ENCODE measurements at places on chromosomes 6 and 20. TPM values are rescaled to one million over a fixed set of nuclear protein-coding genes. Genes with fewer than 3 reads are reported as not detected.

GRCh38 chr6:34232901-34233300 lies 3.8 kb upstream of the HMGA1 start:
- peaks cover 14% of the 10 kb centered on the region for H3K4me1 ChIP-seq
- no peak overlapping the region for H3K27ac ChIP-seq
- H3K27me3 ChIP-seq = no peaks in the 10 kb centered on the region
- no peaks in the 10 kb centered on the region for H3K36me3 ChIP-seq
- no peak for DNase-seq

PRKN gene
- total RNA-seq = 5.2 TPM

IL17A gene
- not detected for total RNA-seq

LZTS3 gene
- 22.4 TPM for total RNA-seq

DNA sequence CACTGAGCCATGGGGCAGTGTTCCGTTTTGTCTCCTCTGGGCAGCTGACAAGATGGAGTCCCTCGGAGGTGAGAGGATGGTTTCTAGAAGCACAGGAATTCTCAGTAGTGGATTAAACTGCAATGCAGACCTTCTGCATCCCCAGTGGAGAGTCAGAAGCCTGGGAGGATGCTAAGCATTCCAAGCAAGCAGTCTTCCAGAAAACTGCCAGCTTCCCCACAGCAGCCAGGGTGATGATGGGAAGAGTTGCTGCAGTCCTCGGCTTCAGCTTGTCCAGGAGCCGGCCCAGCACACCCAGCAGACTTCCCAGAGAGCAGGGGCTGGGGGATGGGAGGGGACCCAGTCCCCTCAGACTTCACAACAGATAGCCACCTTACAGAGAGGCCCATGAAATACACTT lies 163.6 kb downstream of the LY86 start:
- H3K4me1 ChIP-seq = peaks cover 22% of the 10 kb centered on the region
- no peak overlapping the region for H3K27ac ChIP-seq
- DNase-seq = no peak
- H3K4me3 ChIP-seq = no peak overlapping the region
- H3K36me3 ChIP-seq = no peaks in the 10 kb centered on the region

DNA sequence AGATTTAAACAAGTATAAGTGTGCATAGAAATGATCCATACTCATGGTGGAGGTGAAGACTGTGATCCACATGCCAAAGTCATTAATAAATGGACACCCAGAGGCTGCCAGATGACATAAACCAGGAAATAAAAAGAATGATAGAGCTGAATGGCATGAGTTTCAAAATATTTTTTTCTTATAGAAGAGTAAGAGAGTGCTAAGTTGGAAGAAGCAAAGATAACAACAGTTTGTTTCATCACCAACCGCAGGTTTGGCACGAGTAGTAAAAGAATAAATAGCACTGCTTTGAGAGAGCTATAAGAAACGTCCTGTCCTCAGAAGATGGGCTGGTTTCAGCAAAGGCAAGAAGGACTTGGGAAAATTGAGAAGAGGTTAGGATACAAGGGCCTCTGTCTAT lies 246.9 kb downstream of the UBE3D start:
- H3K27me3 ChIP-seq = no peaks in the 10 kb centered on the region
- H3K27ac ChIP-seq = no peak overlapping the region
- no peak for DNase-seq
- no peak overlapping the region for H3K4me3 ChIP-seq

BMP2 gene
- not detected for total RNA-seq

DNA sequence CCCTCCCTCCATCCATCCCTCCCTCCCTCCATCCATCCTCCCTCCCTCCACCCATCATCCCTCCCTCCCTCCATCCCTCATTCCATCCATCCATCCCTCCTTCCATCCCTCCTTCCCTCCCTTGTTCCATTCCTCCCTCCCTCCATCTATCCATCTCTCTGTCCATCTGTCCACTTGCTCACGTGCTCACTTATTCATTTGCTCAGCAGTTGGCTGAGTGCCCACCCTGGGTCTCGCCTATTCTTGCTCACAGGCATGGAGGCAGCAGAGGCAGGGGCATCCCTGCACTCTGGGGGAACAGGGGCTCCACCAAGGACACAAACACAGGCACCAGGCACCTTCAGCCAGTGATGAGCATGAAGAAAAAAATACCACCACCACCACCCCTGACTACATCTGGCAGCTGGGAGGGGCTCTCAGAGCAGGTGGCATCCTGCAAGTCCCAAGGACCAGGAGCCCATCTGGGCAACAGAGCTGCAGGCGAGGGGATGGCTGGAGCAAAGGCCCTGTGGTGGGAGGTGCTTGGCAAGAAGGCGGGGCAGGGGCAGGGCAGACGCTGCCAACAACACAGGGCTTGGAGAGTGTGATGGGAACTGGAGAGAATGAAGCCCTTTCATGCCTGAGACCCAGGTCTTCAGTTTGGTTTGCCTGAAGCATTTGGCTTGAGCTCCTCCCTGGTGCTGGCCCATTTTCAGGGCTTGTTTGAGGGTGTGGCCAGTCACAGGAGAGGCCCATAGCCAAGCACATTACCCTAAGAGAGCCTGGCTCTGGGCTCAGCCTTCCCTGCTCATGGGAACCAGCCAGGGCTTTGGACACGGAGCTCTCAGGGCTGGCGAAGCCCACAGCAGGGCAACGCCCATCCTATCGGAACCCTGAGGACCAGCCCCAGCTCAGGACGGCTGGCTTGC lies 40.2 kb upstream of the MRGBP start:
- peaks cover 5% of the 10 kb centered on the region for H3K27me3 ChIP-seq
- H3K36me3 ChIP-seq = no peaks in the 10 kb centered on the region
- H3K4me3 ChIP-seq = no peak overlapping the region
- H3K27ac ChIP-seq = no peak overlapping the region
- H3K4me1 ChIP-seq = no peaks in the 10 kb centered on the region

SLC17A9 gene
- 5.5 TPM for total RNA-seq

DNA sequence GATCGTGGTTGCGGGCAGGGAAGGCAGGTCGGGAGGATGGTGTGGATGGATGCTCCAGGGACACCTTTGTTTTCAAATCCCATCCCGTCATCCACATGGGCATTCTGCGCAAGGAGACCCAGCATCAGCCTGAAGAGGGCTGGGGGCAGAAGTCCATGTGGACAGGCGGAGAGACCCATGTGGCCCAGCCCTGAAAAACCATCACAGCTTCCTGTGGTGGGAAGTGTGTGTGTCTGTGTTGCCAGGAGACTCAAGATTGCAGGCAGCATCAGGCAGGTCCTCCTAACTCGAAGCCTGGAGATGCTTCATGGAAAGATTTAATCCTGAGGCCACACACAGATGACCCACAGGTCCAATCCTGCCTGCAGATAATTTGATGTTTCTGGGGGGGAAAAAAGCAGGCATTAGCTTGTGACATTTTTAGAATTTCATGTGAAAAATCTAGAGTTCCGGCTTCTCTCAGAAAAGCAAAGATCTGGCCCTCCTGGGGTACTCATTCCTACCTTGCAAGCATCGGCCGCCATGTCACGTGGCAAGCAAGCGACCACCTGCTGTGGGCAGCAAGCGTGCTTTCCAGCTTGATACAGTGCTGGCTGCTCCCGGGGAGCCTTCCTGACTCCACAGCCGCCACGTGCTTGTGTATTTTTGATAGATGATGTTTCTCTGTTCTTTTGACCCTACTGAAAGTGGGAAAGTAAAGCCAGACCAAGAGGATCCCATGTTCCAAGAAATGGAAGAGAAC lies 25.8 kb downstream of the BCAS4 start:
- no peak overlapping the region for H3K27ac ChIP-seq
- H3K4me1 ChIP-seq = peaks cover 25% of the 10 kb centered on the region
- peaks cover 2% of the 10 kb centered on the region for H3K36me3 ChIP-seq

- no peak for DNase-seq
- no peaks in the 10 kb centered on the region for H3K4me1 ChIP-seq
- no peak overlapping the region for H3K4me3 ChIP-seq
These were observed 107.8 kb upstream of the CD93 start for GRCh38 chr20:23193801-23194384.

GRCh38 chr20:6979621-6980020 lies 212.1 kb downstream of the BMP2 start:
- no peak for DNase-seq
- no peaks in the 10 kb centered on the region for H3K27me3 ChIP-seq
- no peak overlapping the region for H3K27ac ChIP-seq
- no peaks in the 10 kb centered on the region for H3K4me1 ChIP-seq
- no peaks in the 10 kb centered on the region for H3K36me3 ChIP-seq

DNA sequence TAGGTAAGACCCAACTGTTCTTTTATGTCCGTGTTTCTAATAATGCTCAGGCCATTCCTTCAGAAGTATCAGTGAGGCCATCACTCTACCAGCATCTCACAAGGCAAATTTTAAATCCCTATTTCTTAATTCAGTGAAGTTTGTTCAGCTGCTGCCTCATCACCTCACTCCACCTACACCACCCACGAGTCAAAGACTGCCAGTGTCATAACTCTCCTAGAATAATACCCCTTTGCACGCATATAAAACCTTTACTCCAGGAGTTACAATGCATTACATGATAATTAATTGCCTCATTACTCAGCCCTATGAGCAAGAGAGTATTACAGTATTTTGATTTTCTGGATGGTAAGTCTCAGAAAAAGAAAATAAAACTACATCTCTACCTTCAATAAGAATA lies 793.6 kb downstream of the TFAP2A start:
- H3K36me3 ChIP-seq = no peaks in the 10 kb centered on the region
- no peaks in the 10 kb centered on the region for H3K27me3 ChIP-seq
- no peaks in the 10 kb centered on the region for H3K4me1 ChIP-seq
- H3K4me3 ChIP-seq = no peak overlapping the region

- H3K36me3 ChIP-seq = no peaks in the 10 kb centered on the region
- H3K4me3 ChIP-seq = no peak overlapping the region
- no peak for DNase-seq
- H3K27ac ChIP-seq = no peak overlapping the region
- no peaks in the 10 kb centered on the region for H3K4me1 ChIP-seq
These were observed 17.1 kb downstream of the PDE10A start for GRCh38 chr6:165645919-165646318.

DNA sequence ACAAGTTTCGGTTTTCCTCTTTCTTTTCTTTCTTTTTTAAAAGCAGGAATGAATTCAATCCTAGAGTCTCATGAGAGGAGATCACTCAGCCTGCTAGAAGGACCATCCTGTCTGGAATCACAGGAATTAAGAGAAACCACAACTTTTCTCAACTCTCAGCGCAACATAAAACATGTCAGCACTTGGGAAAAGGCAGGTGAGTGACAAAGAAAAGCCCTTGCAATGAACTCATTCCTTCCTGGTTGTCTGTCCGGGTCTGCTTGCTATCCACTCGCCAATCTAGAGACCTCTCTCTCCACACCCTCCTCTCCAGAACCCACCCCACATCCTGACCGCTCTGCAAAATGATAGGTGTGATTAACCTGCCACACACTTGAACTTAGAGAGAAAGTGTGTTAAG lies 253.8 kb downstream of the LY86 start:
- no peaks in the 10 kb centered on the region for H3K27me3 ChIP-seq
- H3K36me3 ChIP-seq = no peaks in the 10 kb centered on the region
- H3K4me3 ChIP-seq = no peak overlapping the region
- DNase-seq = no peak

DNA sequence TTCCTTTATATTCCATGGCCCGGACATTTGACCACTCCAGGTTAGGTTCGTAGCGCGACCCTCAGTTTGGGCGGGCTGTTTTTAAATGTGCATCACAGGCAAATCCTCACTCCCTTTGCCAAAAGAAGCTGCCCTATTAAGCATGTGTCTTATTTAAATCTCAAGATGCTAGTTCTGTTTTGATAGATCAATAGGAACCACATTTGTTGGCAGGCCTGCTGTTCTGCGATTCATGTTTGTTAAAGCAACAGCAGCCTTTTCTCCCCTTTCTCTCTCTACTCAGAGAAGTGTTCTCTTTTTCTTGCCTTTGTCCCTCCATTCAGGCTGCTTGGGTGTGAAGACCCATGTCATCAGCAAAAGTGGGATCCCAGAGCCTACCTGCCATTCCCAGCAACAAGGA lies 212.0 kb upstream of the SSTR4 start:
- no peak overlapping the region for H3K27ac ChIP-seq
- no peaks in the 10 kb centered on the region for H3K36me3 ChIP-seq
- no peak overlapping the region for H3K4me3 ChIP-seq

GRCh38 chr20:13280609-13281324 lies 59.7 kb downstream of the ISM1 start:
- DNase-seq = no peak
- no peaks in the 10 kb centered on the region for H3K36me3 ChIP-seq
- H3K27me3 ChIP-seq = no peaks in the 10 kb centered on the region
- no peaks in the 10 kb centered on the region for H3K4me1 ChIP-seq

PRR18 gene
- total RNA-seq = not detected

- no peaks in the 10 kb centered on the region for H3K36me3 ChIP-seq
- H3K27ac ChIP-seq = no peak overlapping the region
- DNase-seq = no peak
- H3K4me3 ChIP-seq = no peak overlapping the region
- H3K4me1 ChIP-seq = no peaks in the 10 kb centered on the region
- H3K27me3 ChIP-seq = no peaks in the 10 kb centered on the region
These were observed 795.0 kb downstream of the MAFB start for GRCh38 chr20:39894067-39894466.

DNA sequence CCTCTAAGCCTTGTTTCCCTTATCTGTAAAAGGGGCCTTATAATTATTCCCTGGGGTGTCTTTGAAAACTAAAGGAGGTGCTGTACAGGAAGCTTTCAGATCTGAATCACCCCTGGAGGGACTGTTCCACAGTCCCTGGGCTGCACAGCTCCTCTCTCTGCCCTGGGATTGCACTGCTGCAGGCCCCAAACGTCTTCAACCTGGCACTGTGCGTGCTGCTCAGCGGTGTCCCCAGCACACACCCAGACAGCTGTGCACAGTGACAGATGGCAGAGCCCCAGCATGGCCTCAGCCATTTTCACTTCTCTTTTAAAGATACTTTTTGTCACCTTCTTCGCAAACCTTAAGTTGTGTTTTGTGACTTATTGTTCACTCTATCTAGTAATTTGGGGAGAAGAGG lies 50.7 kb upstream of the INSM1 start:
- no peaks in the 10 kb centered on the region for H3K27me3 ChIP-seq
- no peak overlapping the region for H3K27ac ChIP-seq
- no peak overlapping the region for H3K4me3 ChIP-seq
- DNase-seq = peak; percentile 26

DNA sequence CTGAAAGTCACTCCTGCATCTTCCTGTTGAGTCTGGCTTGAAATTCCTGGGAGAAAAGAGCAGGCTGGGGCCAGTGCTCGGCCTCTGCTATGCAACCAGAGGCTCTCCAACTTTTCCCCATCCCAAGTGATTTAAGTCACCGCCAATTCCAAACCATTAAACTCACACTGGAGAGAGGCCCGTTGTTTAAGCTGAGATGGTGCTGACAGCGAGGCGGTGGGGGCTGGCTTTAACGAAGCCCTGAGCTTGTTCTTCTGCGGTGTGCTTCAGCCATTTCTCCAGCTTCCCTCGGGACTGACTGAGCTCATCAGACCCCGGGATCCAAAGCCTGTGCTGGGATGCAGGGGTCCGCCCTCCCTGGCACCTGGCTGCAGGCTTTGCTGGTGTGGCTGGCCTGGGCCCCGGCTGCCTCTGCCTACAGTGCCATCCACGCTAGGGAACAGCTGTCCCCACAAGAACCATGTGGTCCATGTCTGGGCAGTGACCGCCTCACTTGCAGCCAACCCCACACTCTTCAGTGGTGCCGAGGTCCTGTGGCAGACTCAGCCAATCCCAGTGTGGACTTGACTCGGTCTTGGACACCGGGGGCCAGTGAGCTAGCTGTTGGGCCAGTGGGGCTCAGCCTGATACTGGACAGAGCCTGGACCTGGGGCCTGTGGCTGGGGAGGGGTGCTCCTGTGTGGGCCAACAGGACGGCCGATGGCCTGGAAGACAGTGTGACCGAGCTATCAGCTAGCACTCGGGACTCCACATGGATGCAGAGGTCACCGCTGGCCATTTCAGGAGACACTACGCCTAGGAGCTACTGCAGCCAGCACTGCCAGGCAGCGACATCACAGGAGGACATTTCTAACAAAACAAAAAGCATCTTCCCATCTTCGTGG lies 21.2 kb downstream of the RAMACL start:
- H3K27me3 ChIP-seq = no peaks in the 10 kb centered on the region
- no peaks in the 10 kb centered on the region for H3K36me3 ChIP-seq
- no peak for DNase-seq
- no peak overlapping the region for H3K27ac ChIP-seq
- H3K4me1 ChIP-seq = no peaks in the 10 kb centered on the region
